Urothelium cell line (cell line): ENCODE measurements at places on chromosomes 5 and 9.

- DNase-seq: no peak
Measured at GRCh38 chr5:181232593-181232992, 9.5 kb downstream of the TRIM41 start.

- DNase-seq: no peak
Measured at GRCh38 chr5:67680099-67680498, 483.5 kb upstream of the CD180 start.

- DNase-seq: no peak
Measured at GRCh38 chr5:140607031-140607430, 25.9 kb downstream of the CD14 start.

GRCh38 chr9:123329329-123329955 lies 26.6 kb upstream of the CRB2 start:
- no peak for DNase-seq

- DNase-seq: peak; percentile 36
Measured at GRCh38 chr9:98861781-98862504, 54.5 kb downstream of the GALNT12 start.

DNA sequence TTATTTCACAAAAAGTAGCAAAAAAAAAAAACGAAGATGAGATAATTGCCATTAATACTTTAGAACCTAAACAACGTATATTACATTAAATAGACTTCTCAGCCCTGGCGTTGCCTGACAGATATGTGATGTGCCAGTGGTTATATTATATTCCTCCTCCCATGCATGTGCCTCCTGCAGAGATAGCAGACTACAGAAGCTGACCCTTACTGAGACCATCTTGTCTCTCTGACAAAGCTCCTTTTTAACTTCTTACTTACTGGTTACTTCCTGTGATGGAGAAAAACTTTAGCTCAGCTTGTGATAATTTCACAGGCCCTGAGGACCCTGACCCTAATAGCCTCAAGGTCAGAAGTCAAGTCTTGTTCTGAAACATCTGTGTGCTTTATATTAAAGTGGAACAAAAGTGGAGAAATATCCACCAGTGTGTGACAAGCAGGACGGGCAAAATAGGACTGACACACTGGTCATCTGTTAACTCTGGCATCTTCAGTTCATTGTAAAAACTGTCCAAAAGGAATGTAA lies 80.6 kb upstream of the POU5F2 start:
- no peak for DNase-seq
